Activated naive CD4-positive, alpha-beta T cell (primary cell): ENCODE measurements at places on chromosomes 1 and 21.

- no peak for DNase-seq
Observed at GRCh38 chr21:35905096-35905962, 155.0 kb downstream of the SETD4 start.

DNA sequence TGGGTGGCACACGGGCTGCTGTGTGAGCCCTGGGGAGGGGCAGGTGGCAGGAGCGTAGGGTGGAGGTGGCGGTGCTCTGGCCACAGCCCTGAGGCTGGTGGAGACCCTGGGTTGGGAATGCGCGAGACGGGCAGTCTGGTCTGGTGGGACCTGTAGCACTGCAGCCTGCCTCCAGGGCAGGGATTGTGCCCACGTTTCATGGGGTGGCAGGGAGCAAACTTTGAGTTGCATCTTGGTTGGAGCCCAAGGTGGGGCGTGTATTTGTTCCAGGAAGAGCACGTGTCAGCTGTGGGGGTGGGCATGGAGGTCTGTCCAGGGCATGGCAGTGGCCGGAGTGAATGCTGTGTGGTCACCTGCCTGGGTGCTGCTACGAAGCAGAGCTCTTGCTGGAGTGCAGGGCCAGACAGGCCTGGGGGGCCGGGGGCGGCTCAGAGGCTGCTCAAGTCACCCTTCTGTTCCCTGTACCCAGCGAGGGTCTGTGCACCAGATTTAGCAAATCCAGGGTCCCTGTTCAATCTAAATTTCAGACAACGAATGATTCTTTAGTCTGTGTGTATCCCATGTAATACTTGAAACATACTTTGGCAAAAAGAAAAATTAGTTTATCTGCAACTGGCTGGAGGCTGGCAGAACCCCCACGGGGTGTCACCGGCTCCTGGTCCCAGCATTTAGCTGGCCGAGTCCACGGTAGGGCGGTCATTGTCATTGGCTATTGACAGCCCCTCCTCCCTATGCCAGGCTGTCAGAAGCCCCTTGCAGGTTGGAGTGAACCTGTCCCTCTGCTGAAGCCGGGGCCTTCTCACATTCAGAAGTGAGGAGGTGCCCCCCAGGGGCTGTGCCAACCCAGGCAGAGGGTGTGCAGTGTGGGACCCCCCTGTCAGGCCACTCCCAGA lies 27.3 kb downstream of the KRTAP10-1 start:
- no peak for DNase-seq

GRCh38 chr1:10495952-10496351 lies 21.2 kb downstream of the PEX14 start:
- peak; percentile 32 for DNase-seq

- DNase-seq = no peak
Observed at GRCh38 chr1:59020151-59020997, 236.5 kb upstream of the JUN start.

- DNase-seq = no peak
Observed at GRCh38 chr1:10155087-10155712, 55.2 kb upstream of the KIF1B start.

GRCh38 chr1:58143972-58144697 lies 402.4 kb downstream of the OMA1 start:
- no peak for DNase-seq

GRCh38 chr1:157596384-157596783 lies 1.5 kb downstream of the FCRL4 start:
- DNase-seq = no peak

DNA sequence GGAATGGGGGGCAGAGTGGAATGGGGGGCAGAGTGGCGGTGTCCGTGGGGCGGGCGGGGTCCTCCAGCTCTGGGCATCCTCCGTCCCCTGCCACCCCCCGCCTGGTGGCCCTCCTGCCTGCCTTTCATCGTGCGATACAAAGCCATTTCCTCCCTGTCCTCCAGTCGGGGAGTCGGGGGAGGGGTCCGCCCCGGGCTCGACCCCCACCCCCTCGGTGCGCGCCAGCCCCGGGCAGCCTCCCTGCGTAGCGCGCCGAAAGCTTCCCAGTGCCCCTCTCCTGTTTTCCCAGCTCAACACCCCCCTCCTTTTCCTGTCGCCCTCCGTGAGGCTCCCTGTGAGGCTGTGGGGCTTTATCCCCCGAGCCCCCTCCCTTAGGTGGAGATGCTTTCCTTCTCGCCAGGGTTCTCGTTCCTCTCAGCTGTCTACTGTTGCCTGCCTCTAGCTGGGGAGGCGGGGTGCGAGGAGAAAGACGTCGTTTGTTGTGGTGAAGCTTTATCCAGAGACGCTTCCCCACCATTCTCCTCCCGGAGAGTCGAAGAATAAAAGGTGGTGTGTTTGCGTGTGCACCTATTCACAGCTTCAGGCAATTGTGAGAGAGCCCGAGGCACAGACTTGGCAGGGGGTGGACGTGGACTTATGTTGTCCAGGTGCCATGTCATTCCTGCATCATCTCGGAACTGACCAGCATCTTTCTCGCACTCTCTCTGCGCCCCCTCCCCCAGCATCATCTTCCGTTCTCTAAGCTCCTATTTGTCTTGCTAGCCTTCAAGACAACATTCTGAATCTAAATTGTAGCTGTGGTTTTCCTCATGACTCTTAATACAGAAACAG lies 848 bp downstream of the DNM3 start:
- DNase-seq = no peak

DNA sequence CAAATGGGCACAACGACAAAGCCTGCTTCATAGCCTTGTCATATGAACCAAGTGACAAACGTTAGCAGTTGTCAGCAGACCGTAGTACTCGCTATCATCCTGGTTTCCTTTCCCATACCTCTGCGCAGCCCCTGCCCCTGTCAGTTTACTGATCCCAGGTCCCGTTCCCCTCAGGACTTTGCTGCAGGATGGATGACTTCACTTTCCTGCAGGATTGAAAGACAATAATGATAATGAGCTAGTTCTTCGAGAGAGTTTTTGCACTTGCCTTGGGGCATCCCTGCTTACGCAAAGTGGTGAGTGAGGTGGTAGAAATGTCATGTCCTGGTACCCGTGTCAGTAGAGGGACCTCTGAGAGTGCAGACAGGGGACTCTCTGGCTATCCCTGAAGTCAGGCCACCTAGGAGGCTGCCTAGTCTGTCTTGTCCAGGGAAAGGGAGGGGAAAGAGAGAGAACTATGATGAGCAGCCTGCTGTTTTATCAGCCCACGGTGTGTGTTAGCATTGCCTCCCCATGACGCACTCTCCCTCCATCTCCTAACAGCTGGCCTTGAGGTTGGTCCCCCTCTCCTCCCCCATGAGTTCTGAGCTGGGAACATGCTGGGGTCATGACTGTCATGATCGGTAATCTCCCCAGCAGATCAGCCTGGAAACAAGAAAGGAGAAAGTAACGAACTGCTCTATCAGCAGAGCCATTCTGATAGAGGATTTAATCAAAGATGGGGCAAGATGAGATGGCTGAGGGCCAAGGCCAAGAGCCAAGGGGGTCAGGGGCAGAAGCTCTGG lies 53.7 kb downstream of the ELK4 start:
- DNase-seq = no peak

- no peak for DNase-seq
Observed at GRCh38 chr21:15671188-15671587, 58.6 kb upstream of the USP25 start.

DNA sequence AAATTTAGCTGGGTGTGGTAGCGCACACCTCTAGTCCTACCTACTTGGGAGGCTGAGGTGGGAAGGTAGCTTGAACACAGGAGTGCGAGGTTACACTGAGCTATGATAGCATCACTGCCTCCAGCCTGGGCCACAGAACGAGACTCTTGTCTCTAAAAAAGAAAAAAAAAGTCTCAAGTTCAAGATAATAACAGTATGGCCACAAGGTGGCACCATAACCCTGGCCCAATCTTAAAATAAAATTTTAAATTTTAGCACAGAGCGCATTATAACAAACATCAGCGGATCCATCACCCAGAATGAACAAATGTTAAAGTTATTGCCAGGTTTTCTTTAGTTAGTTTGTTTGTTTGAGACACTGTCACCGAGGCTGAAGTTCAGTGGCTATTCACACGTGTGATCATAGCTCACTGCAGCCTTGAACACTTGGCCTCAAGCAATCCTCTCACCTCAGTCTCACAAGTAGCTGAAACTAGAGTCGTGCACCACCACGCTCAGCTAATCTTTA lies 2.9 kb upstream of the HTR6 start:
- no peak for DNase-seq

- no peak for DNase-seq
Observed at GRCh38 chr1:39672551-39672947, 642 bp upstream of the NT5C1A start.

DNA sequence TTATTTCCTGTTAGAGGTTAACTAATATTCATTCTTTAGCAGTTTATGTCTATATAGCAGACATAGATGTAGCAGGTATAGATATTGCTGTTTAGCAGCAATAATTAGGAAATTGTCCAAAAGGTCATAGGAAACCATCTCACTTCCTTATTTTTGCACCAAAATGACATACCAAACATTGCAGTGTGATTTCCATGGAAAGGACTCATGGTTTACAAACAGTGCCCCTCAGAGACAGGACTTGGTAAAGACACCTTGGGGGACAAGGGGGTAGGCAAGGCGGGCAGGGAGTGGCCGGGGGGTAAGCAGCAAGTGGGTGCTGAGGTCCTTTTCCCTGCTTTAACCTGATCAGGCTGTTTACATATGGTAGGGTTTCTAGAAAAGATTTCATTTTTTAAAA lies 30.5 kb downstream of the BATF3 start:
- DNase-seq = no peak

DNA sequence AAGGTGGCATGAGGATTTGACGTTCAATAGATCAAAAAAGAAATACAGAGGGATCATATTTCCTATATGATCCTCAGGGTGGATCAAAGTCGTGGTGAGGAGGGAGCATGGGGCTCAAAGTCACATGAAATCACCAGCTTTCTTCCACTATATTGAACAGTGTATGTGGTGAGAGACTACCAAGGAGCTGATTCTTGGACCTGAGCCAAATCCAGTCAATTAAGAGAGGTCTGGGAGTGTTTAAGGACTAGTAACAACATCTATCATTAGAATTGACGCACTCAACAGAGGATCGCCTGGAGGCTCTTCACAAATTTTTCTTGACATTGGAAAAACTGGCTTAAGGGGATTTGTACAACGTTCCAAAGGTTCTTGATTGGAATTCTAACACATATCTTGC lies 267.7 kb upstream of the PROX1 start:
- DNase-seq = no peak

- DNase-seq = no peak
Observed at GRCh38 chr1:203645996-203646395, 19.4 kb downstream of the ATP2B4 start.

- no peak for DNase-seq
Observed at GRCh38 chr1:90435351-90435750, 281.8 kb downstream of the BARHL2 start.

DNA sequence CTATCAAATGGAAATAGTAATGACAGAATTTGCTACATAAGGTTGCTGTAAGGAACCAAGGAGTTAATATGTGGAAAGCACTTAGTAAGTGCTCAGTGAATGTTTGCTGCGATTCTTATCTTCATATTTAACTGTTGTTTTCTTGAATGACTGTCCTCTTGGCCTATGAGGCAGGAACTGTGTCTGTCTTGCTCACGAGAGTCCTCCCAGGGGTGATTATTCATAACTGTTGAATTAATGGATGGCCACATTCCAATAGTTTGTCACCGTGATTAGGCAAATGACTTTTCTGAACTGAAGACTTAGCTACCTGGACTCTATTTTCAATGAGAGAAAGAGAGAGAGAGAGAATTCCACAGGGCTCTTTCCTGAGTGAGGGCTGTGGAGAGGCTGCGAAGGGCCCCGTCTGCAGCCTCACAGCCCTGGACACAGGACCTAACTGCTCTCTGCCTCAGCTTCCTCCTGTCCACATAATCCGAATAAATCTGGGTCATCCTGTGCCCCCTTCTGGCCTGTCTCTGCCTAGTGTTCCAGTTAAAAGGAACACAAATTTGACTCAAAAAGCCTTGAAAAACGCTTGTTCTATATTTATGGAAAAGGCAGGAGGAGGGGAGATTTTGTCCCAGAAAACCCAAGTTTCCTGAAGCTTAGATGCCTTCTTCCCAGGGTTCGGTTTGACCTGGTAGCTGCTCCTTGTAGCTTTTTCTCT lies 8.5 kb downstream of the EDN2 start:
- DNase-seq = no peak

DNA sequence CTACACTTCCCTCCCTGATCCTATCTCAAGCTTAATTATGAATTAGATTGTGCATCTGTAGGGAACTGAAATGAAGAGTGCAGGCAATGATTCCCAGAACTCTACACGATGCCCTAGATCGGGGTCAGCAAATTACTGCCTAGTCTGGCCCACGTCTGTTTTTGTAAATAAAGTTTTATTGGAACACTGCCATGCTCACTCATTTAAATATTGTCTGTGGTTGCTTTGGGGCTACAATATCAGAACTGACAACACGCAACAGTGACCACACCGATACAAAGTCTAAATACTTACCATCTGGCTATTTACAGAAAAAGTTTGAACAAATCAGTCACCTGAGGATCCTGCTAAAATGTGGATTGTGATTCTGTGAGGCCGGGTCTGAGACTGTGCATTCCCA lies 74.1 kb downstream of the PGBD5 start:
- DNase-seq = no peak

DNA sequence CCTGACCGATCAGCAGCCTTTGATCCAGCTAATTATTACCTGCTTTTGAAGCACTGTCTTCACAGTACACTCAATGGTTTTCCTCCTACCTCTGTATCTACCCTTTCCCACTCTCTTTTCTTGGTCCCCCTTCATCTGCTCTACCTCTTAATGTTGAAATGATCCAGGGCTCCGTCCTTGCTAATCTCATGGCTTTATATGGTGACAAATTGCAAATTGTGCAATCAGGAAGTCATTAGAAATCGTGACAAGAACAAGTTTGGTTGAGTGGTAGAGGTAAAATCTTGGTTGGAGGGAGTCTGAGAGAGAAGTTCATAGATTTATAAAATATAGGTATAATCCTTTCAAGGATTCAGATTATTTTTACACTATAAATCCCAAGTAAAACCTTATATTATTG lies 9.6 kb upstream of the CYB5R1 start:
- no peak for DNase-seq

DNA sequence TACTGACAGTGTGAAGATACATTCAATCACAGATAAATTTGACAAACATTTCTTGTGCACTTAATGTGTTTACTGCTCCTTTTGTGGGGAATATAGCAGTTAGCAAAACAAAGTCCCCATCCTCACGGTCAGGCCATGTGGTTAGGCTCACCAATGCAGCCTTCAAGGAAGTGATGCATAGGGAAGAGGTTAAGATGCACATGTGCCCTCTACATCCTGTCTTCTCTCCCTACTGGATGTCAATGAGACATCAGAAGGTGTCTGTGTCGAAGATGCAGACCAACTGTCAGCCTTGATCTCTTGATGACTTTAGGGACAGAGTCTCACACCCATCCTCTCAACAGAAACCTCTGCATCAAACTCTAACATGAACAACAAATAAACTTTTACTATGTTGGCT lies 78.7 kb downstream of the FH start:
- no peak for DNase-seq

DNA sequence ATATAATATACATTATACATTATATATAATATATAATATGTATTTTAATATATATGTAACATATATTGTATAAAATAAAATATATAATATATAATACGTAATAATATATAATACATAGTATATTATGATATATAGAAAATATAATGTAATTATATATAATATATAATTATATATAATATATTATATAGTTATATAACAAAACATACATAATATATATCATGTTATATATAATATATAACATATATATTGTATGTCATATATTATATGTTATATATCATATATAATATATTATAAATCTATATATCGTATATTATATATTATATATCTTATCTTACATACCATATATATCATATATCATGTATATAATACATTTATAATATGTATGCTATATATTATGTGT lies 248.2 kb upstream of the TPTE start:
- DNase-seq = no peak
